ENCODE measurements at places on chromosomes 1 and 21.

GRCh38 chr21:16644685-16645084, 868.2 kb upstream of the CXADR start:
- DNase-seq: no peak

DNA sequence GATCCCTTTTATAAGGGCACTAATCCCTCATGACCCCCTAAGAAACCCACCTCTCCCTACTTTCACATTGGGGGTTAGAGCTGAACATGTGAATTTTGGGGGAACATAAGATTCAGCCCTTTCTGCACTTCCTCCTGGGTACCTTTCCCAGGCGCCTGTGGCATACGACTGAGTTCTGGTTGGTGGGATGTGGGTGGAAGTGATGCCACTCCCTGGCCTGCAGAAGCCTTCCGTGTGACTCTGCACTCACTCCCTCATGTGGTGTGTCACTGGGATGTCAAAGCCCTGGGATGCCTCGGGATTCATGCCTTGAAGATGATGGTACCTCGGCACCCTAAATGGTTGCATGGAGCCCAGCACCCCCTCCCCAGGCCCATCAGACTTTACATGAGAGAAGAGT, 28.3 kb upstream of the VASH2 start:
- DNase-seq: no peak

- no peak for DNase-seq
Measured at GRCh38 chr1:21184276-21184675, 7.6 kb upstream of the EIF4G3 start.

- DNase-seq: no peak
Measured at GRCh38 chr1:115073298-115074087, 15.8 kb downstream of the TSPAN2 start.

DNA sequence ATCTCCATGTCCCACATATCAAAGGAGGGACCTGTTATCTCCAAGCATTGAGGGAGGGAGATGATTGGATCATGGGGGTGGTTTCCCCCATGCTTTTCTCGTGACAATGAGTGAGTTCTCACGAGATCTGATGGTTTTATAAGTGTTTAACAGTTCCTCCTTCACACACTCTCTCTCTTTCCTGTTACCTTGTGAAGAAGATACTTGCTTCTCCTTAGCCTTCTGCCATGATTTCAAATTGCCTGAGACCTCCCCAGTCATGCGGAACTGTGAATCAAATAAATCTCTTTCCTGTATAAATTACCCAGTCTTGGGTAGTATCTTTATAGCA, 91.6 kb downstream of the DDAH1 start:
- DNase-seq: no peak

DNA sequence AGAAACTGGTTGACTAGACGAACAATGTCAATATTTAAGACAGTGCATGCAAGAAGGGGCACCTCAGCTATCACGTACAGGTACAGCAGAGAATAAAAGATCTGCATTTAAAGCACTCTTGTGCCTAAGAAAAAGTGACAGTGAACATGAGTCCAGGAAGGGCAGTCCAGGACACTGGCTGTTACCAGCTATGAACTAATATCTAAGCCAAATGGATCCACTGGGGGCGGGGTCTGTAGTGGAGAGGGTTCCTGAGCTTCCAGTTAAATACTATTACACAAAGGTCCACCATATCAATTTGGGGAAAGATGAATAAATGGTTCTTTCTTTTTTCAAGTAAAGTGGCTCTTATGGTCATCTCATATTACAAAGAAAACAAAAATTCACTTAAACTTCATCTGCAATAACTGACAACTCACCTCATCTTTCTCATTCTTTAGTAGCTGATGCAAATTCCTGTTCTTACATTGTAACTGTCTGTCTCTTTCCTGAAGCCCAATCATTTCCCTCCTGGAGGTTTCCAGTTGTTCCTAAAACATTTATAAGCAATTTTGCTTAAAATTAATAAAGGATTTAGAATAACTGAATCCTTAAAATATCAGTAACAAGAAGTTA, 24.5 kb downstream of the SSX2IP start:
- DNase-seq: no peak

Measured in stimulated activated CD8-positive, alpha-beta memory T cell treated with anti-CD3 and anti-CD28 coated beads, Interleukin-2, amount 100 ng/mL, for 1 hour (primary cell).